ENCODE measurements at places on chromosomes 6 and 20.

DNA sequence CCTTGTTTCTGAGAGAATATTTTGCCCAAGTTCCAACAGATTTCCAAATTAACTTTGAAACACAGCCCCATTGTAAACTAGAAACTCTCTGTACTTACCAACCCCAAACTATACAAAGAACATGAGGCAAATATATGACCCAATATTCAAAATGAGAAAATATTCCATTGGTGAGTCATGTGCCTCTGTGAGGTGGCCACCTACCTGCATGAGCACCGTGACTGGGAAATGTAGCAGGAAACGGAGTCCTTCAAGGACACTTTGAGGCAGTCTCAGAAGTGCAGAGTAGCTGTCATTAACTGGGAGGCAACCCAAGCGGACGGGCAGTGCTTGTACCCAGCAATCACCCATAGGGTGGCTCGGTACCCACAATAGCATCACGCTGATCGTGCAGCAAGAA lies 335.5 kb upstream of the NOX3 start:
- DNase-seq, result no peak

GRCh38 chr6:110246378-110246777 lies 66.2 kb downstream of the CDC40 start:
- no peak for DNase-seq

DNA sequence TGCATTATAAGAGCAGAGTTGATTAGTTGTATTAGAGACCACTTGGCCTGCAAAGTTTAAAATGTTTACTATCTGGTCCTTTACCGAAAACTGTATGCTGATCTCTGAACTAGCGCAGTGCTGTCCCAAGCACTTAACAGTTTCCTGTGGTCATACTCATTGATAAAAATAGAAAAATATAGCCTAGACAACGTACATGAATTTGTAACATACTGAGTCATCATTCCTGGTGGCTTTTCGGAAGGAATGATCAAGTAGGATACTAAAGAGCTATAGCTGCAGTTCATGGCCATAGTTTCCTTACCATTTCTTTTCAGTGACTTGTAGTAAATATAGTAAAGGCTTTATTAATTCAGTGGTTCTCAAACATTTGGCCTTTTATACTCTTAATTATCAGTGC lies 18.4 kb downstream of the TTK start:
- DNase-seq, result no peak

DNA sequence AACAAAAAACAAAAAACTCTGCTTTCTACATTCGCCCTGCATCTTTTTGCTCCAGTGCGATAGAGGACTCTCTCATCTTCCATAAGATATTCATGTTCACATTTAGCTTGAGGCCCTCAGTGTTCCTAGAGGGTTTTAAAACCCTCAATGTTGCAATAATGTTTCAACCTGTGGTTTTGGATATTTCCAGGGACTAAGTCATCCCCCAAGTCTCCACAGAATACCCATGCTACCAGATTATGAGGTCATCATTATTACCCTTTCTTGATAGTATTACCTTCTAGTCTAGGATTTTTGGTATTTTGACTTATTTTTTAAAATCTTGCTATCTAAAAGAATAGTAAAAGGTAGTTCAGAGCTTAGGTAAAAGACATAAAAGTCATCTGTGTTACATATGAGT lies 480.5 kb upstream of the ID4 start:
- no peak for DNase-seq

DNA sequence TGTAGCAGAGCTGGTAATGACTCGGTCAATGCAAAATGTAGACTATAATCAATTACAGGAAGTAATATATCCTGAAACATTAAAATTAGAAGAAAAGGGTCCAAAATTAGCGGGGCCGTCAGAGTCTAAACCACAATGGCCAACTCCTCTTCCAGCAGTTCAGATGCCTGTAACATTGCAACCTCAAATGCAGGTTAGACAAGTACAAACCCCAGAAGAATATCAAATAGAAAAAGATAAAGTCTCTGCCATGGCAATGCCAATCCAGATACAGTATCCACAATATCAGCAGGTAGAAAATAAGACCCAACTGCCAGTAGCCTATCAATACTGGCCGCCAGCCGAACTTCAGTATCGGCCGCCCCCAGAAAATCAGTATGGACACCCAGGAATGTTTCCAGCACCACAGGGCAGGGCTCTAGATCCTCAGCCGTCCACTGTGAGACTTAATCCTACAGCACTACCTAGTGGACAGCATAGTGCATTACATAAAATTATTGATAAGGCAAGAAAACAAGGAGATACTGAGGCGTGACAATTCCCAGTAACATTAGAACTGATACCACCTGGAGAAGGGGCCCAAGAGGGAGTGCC lies 158.4 kb downstream of the GPX5 start:
- DNase-seq, result no peak

DNA sequence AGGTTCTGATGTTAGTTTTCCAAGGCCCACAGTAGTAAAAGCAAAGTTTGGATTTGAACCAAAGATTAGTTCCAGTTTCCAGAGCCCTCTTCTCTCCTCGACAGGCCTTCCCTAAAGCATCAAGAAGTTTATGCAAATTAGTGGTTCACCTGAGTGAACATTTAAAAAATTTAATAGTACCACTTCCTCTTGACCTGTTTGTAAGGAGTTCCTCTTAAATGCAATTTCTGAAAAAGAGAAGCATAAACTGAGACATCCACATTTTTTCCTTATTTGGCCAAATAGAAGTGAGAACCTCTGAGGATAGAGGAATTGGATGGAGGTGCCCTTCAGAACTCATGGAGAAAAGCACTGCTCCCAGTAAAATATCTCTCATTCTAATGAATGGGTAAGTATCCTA lies 1.2 kb upstream of the DSE start:
- DNase-seq, result no peak

GRCh38 chr6:15389765-15390723 lies 144.2 kb downstream of the JARID2 start:
- peak; percentile 59 for DNase-seq

GRCh38 chr20:44402391-44403193 lies 47.1 kb downstream of the HNF4A start:
- no peak for DNase-seq

- DNase-seq, result no peak
Measured at GRCh38 chr6:82408952-82409431, 45.4 kb downstream of the TPBG start.

DNA sequence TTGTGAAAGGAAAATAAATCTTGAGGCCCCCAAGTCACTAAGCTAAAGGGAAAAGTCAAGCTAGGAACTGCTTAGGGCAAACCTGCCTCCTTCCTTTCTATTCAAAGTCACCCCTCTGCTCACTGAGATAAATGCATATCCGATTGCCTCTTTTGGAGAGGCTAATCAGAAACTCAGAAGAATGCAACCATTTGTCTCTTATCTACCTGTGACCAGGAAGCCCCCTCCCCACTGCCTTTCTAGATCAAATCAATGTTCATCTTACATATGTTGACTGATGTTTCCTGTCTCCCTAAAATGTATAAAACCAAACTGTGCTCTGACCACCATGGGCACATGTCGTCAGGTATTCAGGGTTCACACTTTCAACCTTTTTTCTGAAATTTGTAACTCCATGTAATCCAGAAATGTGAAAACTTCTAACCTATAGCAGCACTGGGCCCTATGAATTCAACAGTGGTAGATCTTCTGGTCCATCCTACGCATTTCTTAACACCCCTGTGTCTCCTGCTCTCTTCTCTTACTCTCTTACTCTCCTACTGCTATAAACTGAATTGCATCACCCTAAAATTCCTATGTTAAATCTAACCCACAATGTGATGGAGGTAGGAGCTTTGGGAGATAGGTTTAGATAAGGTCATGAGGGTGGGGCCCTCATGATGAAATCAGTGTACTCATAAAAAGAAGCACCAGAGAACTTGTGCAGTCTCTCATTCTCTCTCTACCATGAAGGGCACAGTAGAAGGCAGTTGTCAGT lies 89.3 kb downstream of the EPB41L2 start:
- DNase-seq, result no peak

DNA sequence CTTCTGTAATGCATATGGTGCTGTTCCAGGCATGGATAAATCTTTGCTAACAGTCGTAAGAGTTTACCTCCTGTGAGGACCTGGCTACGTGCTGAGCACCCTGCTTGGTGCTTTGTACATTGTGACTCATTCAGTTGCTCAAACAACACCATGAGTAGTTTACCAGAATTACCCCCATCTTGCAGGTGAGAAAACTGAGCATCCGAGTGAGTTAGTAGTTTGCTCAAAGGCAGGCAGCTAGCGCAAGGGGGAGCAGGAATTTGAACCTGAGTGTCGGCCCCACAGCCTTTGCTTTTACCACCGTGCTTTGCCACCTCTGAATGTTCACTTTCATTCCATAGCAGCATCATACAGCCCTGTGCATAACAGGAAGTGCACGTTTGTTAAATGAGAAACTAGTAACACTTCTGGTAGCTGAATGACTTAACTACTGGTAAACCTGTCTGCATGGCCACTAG lies 121.9 kb downstream of the MTHFD1L start:
- DNase-seq, result no peak

- no peak for DNase-seq
Measured at GRCh38 chr6:147999001-147999540, 343.6 kb upstream of the SASH1 start.

- DNase-seq, result no peak
Measured at GRCh38 chr20:16647875-16648597, 74.8 kb upstream of the KIF16B start.

GRCh38 chr6:138559143-138559542 lies 59.8 kb upstream of the NHSL1 start:
- no peak for DNase-seq

DNA sequence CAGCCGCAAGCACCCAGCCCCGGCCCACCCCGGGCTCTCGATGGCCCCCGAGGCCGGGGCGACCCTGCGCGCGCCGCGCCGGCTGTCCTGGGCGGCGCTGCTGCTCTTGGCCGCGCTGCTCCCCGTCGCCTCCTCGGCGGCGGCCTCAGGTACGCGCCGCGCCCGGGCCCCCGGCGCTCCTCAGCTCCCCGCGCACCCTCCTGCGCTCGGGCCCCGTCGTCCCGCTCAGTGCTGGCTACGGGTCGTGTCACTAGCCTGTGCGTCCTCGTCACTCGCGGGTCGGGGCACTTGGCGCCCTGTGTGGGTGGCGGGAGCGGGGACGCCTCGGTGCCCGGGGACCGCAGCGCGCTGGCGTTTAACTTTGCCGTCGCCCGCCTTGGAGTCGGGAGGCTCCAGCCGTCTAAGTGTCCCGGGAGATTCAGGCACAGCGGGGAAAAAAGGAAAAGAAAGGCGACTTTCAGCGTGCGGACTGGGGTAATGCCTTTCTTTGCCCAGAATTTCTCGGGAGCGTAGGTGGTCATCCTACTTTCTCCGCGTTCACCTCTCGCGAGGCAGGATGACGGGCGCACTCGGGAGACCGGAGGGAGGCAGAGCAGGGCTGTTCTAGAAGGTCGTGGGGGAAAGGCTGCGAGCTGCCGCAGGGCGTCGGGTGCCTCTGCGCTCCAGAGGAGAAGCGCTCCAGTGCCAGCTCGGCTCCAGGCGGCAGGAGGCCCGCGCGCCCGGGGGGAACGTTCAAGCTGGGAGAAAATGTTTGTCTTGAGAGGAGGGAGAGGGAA lies 545 bp downstream of the FNDC1 start:
- DNase-seq, result no peak

- DNase-seq, result no peak
Measured at GRCh38 chr6:34517461-34517881, 38.7 kb downstream of the SPDEF start.

DNA sequence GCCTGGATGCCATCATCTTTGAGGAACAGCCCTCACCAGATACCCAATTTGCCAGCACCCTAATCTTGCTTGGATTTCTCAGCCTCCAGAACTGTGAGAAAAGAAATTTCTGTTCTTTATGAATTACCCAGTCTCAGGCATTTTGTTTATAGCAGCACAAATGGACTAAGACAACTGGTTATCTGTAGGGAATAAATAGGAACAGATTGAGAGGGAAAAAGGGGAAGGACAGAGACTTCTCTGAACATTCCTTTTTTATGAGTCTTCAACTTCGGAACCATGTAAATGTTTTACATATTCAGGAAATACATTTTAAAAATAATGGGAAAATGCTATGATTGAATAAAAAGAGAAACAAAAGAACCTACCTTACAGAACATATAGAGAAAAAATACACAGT lies 20.9 kb downstream of the KCTD20 start:
- DNase-seq, result no peak

- no peak for DNase-seq
Measured at GRCh38 chr20:53503517-53503919, 90.1 kb downstream of the ZNF217 start.

DNA sequence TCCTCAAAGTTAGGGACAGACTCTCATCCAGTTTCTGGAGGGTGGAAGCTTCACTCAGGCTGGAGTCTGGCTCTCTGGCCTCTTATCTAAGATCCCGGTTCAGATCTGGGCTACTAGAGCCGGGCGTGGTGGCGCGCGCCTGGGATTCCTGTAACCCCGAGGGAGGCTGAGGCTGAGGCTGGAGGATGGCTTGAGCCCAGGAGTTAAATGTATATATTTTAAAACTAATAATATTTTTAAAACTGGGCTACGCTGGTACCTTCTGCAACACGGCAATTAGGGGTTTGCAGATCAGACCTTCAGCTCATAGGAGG lies 710 bp upstream of the ZNF343 start:
- DNase-seq, result no peak

DNA sequence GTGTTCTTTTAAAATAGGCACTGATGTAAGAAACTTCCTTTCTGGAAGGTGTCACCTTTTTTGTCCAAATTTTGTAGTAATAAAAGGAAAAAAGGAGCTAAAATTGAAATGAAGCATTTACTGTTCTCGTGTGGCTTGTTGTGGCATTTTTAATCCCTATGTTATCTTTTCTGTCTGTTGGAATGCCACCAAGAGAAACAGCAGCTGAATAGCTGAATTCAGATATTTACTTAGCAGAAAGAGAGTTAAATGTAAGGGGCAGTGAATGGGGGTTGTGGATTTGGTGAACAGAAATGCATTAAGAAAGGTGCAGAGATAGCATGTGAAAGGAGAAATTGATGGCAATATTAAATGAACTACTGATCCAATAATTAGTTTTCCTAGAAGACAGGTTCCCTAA lies 573.6 kb upstream of the EPHA7 start:
- no peak for DNase-seq

GRCh38 chr6:6881438-6882225 lies 226.1 kb upstream of the RREB1 start:
- no peak for DNase-seq

- DNase-seq, result no peak
Measured at GRCh38 chr20:32980990-32981389, 23.2 kb downstream of the SUN5 start.

DNA sequence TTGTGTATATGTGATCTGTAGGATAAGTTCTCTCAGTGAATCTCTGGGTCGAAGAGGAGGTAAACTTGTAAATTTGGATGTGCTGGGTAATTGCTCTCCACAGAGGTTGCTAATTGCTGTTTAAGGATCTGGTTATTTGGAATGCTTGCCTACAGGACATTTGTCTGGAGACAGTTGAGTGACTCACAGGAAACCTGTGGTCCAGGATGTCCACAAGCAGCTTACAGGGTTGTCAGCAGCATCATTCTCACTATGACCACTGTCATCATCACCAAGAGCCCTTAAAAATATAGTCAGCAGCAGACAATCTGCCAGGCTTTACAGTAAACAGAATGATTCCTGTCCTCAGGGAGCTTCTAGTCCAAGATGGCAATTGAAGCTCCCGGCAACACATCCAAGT lies 31.2 kb upstream of the KCNK5 start:
- DNase-seq, result no peak

GRCh38 chr20:40703975-40704530 lies 15.0 kb upstream of the MAFB start:
- no peak for DNase-seq

- DNase-seq, result no peak
Measured at GRCh38 chr20:34260208-34260942, 19.2 kb downstream of the ASIP start.
